ENCODE measurements at places on chromosomes 1 and 21.

GRCh38 chr1:29032841-29033240 lies 90.9 kb downstream of the TMEM200B start:
- DNase-seq = no peak

- DNase-seq = no peak
Measured at GRCh38 chr1:24605534-24606295, 37.4 kb upstream of the SRRM1 start.

- DNase-seq = no peak
Measured at GRCh38 chr1:44970317-44970716, 16.1 kb downstream of the EIF2B3 start.

GRCh38 chr1:59062743-59063142 lies 234.2 kb upstream of the FGGY start:
- DNase-seq = no peak

- DNase-seq = no peak
Measured at GRCh38 chr1:247468481-247469140, 10.7 kb upstream of the OR2B11 start.

GRCh38 chr1:54253480-54253879 lies 53.5 kb downstream of the MRPL37 start:
- no peak for DNase-seq

GRCh38 chr1:246597340-246597739 lies 31.1 kb downstream of the CNST start:
- DNase-seq = no peak

GRCh38 chr1:109499661-109500536 lies 6.0 kb downstream of the CYB561D1 start:
- DNase-seq = peak; percentile 50

DNA sequence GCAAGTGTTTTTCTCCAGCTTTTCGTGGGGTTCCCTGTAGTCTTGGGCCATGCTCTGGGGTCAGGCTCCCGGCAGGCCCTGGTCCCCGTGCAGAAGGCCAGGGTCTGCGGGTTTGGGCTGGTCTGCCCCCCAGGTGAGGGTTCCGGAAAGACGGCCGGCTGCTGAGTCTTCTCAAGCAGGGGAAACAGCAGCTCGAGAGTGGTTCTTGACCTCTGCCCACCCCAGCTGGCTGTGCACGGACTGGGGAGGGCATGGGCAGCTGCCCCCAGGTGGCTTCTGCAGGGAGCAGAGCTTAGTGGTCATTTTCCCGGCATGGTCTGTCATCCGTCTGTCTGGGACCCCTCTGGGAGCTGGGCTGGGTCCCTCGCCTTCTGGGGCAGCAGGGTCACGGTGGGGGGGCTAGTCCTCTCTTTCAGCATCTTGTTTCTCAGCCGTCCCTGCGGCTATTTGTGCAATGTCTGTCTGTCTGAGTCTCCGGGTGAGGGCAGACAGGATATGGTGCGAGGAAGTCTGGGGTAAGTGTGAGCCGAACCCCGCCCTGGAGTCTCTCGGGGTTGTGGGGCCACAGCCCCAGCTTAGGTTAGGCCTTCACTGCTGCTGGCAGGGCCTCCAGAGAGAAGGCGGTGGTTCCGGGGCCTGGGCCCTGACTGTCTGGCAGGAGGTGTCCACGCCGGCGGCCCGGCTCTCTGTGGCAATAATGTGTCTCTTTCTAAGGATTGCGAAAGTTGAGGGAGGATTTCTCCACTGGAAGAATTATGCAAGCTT lies 6.1 kb downstream of the SKI start:
- DNase-seq = peak; percentile 82

- no peak for DNase-seq
Measured at GRCh38 chr21:45976701-45977311, 4.8 kb upstream of the COL6A1 start.

GRCh38 chr21:27953340-27954045 lies 986.6 kb upstream of the ADAMTS5 start:
- DNase-seq = no peak

DNA sequence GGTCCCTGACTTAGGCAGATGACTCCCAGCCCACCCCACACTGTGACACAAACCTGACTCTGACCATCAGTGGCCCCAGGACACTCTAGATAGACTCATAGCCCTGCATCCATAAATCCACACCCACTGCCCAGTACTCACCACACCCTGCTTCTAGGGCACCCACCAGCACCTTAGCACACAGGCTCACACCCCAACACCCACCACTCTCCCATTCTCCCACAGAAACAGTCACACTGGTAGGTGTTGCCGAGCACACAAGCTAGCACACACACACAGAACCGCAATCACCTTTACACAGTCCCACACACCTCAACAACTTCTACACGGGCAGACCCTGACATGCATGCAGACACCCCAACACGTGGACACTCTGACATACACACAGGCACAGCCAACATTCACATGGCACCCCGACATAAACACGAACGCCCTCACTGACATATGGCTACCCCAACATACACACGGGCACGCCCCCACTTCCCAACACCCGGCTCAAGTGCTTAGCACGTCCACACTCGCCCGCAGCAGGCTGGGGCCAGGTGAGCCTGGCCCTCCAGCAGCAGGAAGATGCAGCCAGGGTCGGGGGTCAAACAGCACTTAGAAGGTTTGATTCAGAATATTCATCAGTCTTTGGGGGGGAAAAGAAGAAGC lies 105.5 kb upstream of the TARDBP start:
- no peak for DNase-seq

GRCh38 chr1:12165342-12165741 lies 1.4 kb upstream of the TNFRSF1B start:
- DNase-seq = no peak

DNA sequence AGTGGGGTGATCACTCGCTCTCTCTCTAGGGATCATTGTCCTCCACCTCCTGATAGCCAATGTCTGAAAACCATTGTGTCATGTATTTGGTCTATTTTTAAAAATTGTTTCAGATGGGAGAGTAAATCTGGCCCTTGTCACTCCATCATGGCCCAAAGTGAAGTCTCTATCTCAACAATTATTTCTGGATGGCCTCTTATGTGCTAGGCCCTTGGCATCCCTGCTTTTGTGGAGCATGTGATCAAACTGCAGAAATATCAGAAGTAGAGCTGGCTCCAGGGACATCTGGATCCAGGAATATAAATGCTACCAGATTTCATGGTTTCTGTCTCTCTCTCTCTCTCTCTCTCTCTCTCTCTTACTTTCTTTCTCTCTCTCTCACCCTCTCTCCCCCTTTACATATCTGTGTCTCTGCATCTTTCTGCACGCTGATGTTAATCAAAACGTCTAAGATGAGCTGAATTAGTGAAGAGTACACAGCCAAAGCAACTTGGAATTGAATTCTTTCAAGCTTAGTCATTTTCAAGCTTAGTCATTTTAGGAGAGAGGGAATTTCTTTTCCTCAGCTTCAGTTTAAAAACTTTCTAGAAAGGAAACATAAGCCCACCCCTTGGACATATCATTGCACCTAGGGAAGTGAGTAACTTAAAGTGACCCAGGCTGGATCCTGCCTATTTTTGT lies 47.4 kb upstream of the DOCK7 start:
- DNase-seq = no peak

- DNase-seq = no peak
Measured at GRCh38 chr21:25842925-25843324, 108.2 kb downstream of the GABPA start.

DNA sequence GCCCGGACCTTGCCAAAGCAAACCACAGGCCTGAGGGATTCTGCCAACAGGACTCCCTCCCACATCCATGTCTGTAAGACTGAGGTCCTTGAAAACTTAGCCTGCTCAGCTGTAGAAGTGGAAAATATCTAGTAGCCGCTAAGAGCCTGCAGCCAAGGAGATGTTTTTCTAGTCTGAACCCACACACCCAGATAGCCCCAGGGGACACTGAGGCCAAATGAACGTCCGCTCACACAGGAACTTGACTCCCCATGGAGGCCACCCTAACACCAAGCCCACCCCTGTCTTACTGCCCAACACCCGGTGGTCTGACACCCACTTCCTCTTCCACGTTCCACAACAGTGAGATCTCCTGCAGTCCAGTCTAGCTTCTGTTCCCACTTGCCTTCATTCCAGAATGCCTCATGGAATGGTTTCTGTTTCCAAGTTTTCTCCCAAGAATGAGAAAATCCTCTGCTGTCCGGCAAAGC lies 174.8 kb downstream of the PLPP3 start:
- DNase-seq = no peak

DNA sequence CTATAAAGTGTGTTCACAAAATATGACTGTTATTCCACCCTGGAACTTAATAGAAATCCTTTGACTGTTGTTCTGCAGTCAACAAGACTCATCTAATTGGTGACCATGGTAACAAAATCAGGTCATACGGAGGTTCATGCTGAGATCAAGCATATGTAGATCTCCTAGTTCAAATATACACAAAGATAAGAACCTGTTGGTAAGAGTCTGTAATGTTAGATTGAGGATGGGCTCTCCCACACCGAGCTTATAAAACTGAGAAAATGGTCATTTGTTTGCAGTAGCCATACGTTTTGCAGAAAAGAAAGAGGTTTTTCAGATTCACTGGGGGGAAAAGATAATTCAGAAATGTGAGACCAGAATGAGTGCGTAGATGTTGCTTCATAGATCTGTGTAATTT lies 468.1 kb downstream of the RPS6KC1 start:
- DNase-seq = no peak

GRCh38 chr1:93749487-93749886 lies 67.8 kb upstream of the BCAR3 start:
- no peak for DNase-seq

DNA sequence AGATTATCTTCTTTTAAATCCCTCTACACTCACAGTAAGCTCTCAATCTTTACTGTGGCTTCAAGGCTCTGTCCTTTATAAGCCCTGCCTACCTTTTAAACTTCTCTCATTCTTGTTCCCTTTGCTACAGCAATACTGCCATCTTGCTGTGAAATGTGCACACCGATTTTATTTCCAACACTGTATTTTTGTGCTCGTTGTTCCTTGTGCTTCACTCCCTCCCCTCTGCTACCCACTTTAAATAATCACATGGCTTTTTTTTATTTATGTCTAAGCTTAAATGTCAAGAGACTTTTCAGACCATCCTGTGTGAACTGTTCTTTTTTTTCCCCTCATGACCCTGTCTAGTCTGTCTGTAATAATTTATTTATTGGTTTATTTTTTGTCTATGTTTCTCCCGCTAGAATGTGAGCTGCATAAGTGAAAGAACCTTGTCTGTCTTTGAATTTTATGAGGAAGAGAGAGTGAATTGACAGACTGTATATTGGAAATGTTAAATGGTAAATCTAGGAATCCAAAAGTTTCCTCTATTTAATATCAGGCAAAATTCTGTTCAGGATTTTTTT lies 45.7 kb downstream of the ABCD3 start:
- no peak for DNase-seq

- DNase-seq = no peak
Measured at GRCh38 chr1:94113589-94114226, 7.2 kb downstream of the ABCA4 start.

DNA sequence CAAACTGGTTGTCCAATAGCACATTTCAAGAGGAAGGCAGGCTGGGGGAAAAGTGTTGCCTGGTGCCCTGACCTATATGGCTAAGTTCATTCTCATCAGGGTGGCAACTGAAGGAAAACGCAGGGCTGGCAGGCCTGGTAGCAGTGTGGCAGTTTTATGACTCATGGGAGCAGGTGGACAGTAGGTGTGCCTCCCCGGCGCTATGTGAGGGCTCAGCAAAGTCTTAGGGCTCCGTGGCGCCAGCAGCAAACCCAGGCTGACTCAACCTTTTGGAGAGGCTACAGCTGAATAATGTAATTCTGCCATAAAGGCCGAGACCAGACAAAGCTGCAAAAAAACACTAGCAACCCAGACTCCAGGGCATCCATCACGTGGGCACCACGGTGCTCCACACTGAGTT lies 23.6 kb downstream of the GADD45A start:
- DNase-seq = no peak

DNA sequence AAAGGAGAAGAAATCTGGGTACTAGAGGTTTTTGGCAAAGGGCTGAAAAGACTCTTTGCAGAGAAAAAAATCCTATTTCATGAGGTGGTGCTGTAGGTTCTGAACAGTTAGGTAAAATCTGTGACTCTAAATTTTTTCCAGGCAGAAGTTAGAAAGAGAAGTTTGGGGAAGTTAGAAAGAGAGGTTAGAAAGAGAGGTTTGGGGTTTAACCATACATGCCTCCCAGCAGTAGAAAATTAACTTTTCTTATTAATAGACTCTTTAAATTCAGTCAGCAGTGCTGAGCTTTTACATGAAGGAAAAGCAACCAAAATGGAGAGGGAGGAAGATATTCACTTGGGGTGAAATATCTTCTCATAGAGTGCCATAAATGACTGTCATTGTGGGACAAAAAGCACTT lies 12.2 kb downstream of the AMY1C start:
- DNase-seq = no peak

GRCh38 chr1:225544924-225545323 lies 108.0 kb downstream of the ENAH start:
- no peak for DNase-seq

GRCh38 chr1:176374967-176375569 lies 87.9 kb upstream of the PAPPA2 start:
- DNase-seq = peak; percentile 4

DNA sequence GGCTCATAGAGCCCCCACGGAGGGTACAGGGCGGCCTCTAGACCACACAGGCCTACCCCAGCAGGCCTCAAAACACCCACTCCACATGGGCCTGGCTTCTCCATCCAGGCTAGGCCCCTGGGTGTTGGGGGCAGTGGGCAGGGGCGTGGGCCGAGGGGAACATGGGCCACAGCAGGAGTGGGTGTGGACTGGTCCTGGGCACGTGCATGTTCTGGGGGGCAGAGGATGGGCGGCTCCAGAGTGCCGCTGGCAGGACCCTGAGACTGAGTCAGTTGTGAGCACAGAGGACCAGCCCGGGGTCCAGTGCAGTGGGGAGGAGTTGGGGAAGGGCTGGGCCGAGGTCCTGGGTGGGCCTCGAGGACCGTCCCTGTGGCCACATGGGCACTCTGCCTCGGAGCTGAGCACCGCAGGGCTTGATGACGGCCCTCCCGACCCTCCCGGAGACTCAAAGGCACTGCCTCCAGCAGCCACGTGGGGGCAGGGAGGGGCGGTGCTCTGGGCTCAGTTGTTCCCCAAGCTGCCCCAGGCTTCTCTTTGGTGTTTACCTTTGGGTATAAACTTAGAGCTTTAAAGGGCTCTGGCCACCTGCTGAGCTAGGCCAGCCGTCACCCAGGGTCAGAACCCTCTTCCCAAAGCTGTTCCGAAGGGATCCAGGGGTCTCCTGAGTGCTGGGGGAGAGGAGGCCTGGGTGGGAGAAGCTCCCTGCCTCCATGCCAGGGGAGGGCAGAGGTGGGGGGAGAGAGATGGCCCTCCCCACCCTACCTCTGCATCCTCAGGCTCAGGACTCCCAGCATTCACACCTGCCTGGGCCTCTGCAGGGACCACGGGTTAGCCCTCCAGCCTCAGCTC lies 79.9 kb downstream of the MORN1 start:
- DNase-seq = peak; percentile 40

DNA sequence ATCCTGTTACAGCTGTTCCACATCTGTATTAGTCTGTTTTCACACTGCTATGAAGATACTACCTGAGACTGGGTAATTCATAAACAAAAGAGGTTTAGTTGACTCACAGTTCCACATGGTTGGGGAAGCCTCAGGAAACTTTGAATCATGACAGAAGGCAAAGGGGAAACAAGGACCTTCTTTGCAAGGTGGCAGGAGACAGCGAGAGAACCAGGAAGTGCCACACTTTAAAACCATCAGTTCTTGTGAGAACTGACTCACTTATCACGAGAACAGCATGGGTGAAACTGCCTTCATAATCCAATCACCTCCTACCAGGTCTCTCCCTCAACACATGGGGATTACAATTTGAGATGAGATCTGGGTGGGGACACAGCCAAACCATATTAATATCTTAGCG lies 110.3 kb upstream of the TRABD2B start:
- DNase-seq = no peak

Data from effector memory CD4-positive, alpha-beta T cell (primary cell).